Activated CD4-positive, alpha-beta T cell treated with anti-CD3 and anti-CD28 coated beads, Interleukin-2, amount 10 ng/mL, durations not matched to agents 24 days and 14 days (primary cell): ENCODE measurements at places on chromosomes 16 and 17. TPM values are rescaled to one million over a fixed set of nuclear protein-coding genes. Genes with fewer than 3 reads are reported as not detected.
A peak's percentile ranks its signal among the peaks of the same experiment; 100 is the strongest.

DNA sequence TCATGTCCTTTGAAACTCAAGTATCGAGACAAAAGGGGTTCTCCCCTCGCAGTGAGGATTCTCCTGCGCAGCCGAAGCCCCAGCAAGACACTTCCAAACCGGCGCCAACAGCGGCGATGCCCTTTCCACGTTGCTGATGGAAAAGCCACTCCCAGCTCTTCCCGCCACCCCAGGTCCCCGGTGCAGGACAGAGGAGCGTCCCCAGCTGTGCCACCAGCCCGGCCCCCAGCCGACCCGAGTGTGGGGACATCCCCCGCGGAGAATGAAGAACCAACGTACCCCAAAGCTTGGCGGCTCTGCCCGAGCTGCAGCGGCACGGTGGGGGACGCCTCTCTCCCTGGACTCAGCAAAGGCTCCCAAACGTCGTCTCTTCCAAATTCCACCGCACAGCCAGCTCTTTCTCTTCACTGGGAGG, 573 bp downstream of the CHST6 start:
- DNase-seq = no peak

GRCh38 chr17:57408071-57408811, 151.9 kb downstream of the MSI2 start:
- DNase-seq = peak; percentile 72

DNA sequence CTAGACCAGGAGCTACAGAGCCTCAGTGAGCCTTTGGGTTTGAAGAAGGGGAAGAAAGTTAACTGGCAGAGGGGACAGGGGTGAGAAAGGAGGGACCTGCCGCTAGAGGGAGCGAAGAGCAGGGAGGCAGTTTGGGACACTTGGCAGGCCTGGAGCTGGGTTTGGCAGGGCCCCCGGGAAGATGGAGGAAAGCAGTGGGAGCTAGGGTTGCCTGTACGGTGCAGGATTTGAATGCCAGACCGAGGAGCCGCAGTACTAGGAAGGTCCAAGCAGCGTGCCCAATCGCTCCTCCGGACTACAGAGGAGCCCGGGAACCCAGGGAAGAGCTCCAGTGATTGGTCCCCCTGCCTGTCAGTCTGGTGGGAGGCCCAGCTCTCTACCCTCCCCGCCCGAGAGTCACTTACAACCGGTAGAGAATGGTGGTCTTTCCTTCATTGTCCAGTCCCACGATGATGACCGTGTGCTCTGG, 1.3 kb downstream of the ARL5C start:
- DNase-seq = peak; percentile 92

DNA sequence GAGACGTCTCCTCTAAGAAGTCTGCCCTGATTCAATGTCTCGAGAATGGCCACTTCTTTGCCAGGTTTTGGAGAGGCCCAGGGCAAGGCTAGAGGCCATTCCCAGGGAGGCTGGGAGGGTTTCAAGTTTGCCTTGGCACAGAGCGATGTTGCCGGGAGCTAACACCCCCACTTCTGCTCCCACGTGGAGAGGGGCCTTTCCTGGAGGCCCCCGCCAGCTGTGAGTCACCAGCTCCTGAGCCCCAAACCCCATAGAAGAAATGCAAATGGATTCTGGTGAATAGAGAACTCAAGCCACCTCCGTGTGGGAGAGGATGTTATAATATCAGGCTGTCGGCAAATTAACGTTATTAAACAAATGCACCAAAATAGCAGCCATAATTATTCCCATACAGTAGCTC, 62.2 kb downstream of the CACNG5 start:
- no peak for DNase-seq

STX1B gene
- total RNA-seq = 0.75 and 0.78 TPM in 2 replicates

TERB1 gene
- total RNA-seq = 0.37 TPM in 1 of 2 replicates, not detected in the other

DNA sequence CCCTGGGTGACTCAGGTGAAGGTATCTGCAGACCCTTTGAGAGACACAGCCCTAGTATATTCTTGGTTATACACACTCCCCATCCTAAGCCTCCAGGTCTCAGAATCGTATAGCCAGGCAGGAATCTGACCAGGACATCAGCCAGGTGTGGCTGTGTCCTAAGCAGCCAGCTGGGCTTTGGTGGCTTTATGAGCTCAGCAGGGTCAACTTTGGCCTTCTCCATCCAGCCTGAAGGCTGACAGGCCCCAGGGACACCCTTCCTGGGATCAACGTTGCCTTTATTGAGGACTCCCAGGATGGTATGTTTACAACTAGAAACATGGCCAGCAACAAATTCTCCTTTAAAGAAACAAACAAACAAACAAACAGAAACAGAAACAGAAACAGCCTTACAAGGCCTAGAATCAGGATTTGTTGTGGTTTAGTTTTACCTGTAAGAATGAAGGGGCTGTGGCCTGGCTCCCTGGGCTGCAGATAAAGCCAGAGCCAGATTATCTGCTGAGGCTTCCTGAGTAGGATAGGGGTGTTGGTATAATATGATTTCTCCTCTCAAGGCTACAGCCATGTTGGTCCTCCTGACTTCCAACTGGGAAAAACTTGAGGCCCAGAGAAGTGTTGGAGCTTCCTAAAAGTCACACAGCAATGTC, 8.5 kb downstream of the KIF19 start:
- DNase-seq = no peak

CHRNE gene
- total RNA-seq = 0.42 and 0.64 TPM in 2 replicates

CLDN7 gene
- 0.31 and 0.40 TPM in 2 replicates for total RNA-seq

GRCh38 chr17:63232565-63233310, 213.4 kb downstream of the CYB561 start:
- DNase-seq = no peak

GRCh38 chr16:7615565-7615964, 282.9 kb downstream of the RBFOX1 start:
- no peak for DNase-seq

DNA sequence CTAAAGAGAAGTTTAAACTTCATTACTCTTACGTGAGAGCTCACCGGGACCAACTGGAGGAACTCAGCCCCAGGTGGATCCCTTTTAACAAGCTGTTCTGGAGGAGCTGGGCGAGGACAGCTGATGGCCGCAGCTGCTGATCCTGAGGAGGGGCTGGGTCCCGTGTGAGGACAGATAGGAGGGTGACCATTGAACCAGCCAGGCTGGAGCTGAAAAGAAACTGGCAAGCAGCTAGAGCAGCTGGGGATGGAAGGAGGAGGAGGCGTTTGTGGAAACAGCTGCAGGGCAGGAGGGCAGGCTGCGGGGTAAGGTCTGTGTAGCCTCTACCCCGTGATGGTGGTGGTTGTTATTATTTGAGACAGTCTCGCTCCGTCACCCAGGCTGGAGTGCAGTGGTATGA, 119.5 kb downstream of the AATF start:
- no peak for DNase-seq

DNA sequence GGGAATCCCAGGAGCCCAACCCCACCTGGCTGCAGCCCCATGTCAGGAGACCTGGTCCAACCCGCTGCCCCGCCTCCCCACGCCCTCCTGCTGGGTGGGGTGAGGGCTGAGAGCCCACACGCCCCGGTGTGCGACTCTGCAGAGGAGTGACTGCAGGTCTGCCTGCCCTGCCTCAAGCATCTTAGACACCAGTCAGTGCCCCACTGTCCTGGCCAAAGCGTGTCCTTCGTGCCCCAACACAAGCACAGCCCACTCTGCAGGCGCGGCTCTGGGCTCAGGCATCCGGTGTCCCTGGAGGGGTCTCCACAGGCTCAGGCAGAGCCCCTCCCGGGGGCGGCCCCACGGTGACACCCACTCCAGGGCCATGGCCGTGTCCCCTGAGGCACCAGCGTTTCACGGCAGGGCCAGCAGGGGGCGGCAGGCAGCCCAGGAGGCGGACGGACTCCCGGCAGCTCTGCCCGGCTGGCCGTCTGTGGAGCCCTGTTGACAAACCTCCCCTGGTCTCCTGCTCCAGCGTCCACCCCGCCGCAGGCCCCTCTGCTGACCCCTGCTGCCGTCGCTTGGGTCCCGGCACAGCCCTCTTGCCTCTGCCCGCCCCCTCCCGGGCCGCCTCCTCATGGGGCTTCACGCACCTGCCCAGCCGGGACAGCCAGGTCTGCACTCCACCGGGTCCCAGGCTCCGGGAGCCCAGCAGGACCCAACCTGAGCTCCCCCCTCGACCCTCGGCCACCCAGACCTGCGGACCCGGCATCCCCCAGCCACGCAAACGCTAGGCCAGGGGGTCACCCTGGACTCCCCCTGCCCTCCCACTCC, 8.6 kb upstream of the UBE2I start:
- DNase-seq = peak; percentile 95

GRCh38 chr17:49887744-49888360, 40.0 kb upstream of the TAC4 start:
- DNase-seq = no peak

UNKL gene
- total RNA-seq = 38.4 and 43.9 TPM in 2 replicates

GRCh38 chr17:11182430-11182829, 58.6 kb upstream of the SHISA6 start:
- no peak for DNase-seq

- no peak for DNase-seq
Measured at GRCh38 chr17:62824290-62825131, 16.4 kb upstream of the MARCHF10 start.

GRCh38 chr16:84247331-84247730, 7.5 kb upstream of the KCNG4 start:
- no peak for DNase-seq

ADCY9 gene
- total RNA-seq = 8.9 and 9.6 TPM in 2 replicates

DNA sequence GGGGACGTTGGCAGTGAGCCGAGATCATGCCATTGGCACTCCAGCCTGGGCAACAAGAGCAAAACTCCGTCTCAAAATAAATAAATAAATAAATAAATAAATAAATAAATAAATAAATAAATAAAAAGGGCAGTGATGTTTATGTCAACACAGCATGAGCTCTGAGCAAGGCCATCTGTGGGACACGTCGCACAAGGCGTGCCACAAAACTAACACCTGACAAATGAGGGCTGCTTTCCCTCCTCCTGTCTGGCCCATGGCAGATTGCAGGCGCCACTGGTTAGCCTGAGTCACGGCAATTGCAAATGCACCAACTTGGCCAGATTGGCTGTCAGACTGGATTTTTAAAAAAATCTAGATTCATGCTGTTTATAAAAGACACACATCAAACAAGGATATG, 25.9 kb upstream of the SPNS3 start:
- DNase-seq = no peak

CA7 gene
- 0.28 and 0.56 TPM in 2 replicates for total RNA-seq

GRCh38 chr16:27879601-27880247, 183.8 kb downstream of the GSG1L start:
- DNase-seq = no peak

- DNase-seq = peak; percentile 98
Measured at GRCh38 chr17:42577532-42578281, at the start of gene PSMC3IP. Gene PSMC3IP, minus strand, starts transcription at chr17:42577729. Its CDS starts 43 bp downstream, at chr17:42577686.

GRCh38 chr17:42708588-42708987, 26.3 kb downstream of the CNTNAP1 start:
- DNase-seq = no peak

GRCh38 chr16:84863481-84863814, 43.7 kb downstream of the CRISPLD2 start:
- DNase-seq = no peak

- DNase-seq = no peak
Measured at GRCh38 chr17:74449773-74450172, 16.7 kb upstream of the CD300A start.
